Activated CD4-positive, alpha-beta T cell treated with anti-CD3 and anti-CD28 coated beads, Interleukin-2, amount 10 ng/mL, durations not matched to agents 7 days and 5 days (primary cell): ENCODE measurements at places on chromosomes 5 and 9. TPM values are rescaled to one million over a fixed set of nuclear protein-coding genes. Genes with fewer than 3 reads are reported as not detected.

The ADCY2 gene
- not detected for total RNA-seq

The KIF12 gene
- not detected for total RNA-seq

The PRRT1B gene
- total RNA-seq: not detected

The PCA3 gene
- total RNA-seq: not detected

The SARDH gene
- 1.9 TPM for total RNA-seq

The FST gene
- not detected for total RNA-seq
